ENCODE measurements at places on chromosomes 1 and 21. TPM values are rescaled to one million over a fixed set of nuclear protein-coding genes. Genes with fewer than 3 reads are reported as not detected.

The SDC3 gene
- total RNA-seq: 13.1 TPM

The LAX1 gene
- not detected for total RNA-seq

The RBM11 gene
- 0.18 TPM for total RNA-seq

The FAM72B gene
- total RNA-seq: 1.6 TPM

The SH2D2A gene
- total RNA-seq: 0.28 TPM

The RNU1-2 gene
- under 0.01 TPM for total RNA-seq

The CNR2 gene
- total RNA-seq: not detected

The KCNK1 gene
- 0.90 TPM for total RNA-seq

The MASP2 gene
- total RNA-seq: not detected

The AIDA gene
- total RNA-seq: 71.4 TPM

The PDC gene
- total RNA-seq: not detected

The PTGER3 gene
- under 0.01 TPM for total RNA-seq

The LENEP gene
- total RNA-seq: not detected

The ATAD3C gene
- total RNA-seq: not detected

The SPRR2F gene
- total RNA-seq: not detected

The GPR37L1 gene
- not detected for total RNA-seq

The C1QC gene
- total RNA-seq: not detected

The SAMD13 gene
- 0.56 TPM for total RNA-seq

The HEYL gene
- total RNA-seq: not detected

The IL10 gene
- total RNA-seq: not detected

The ZNF648 gene
- not detected for total RNA-seq

The EDARADD gene
- not detected for total RNA-seq

The SPATA1 gene
- under 0.01 TPM for total RNA-seq

The STIL gene
- total RNA-seq: 17.2 TPM

The CLCNKA gene
- total RNA-seq: not detected

The LCE3E gene
- not detected for total RNA-seq

The RIPPLY3 gene
- total RNA-seq: not detected

The TNFRSF18 gene
- not detected for total RNA-seq

The TRIM63 gene
- not detected for total RNA-seq

The RPTN gene
- total RNA-seq: not detected

The LCE2A gene
- total RNA-seq: not detected

The CASQ2 gene
- not detected for total RNA-seq

The CD1E gene
- not detected for total RNA-seq

The CFHR4 gene
- total RNA-seq: not detected

The S100A7A gene
- total RNA-seq: not detected

The GPATCH4 gene
- 30.8 TPM for total RNA-seq

The TOMM40L gene
- total RNA-seq: 11.4 TPM

The ECE1 gene
- 60.0 TPM for total RNA-seq

The TGFB2 gene
- total RNA-seq: 5.3 TPM

The CLEC20A gene
- not detected for total RNA-seq

The RORC gene
- total RNA-seq: not detected

The RGS8 gene
- total RNA-seq: not detected

The OR2T29 gene
- not detected for total RNA-seq

The DMBX1 gene
- not detected for total RNA-seq

The LCE3D gene
- not detected for total RNA-seq

The KRTAP13-2 gene
- not detected for total RNA-seq

The GPX7 gene
- total RNA-seq: 3.1 TPM

The MYOM3 gene
- total RNA-seq: not detected

The PTAFR gene
- total RNA-seq: under 0.01 TPM
